ENCODE measurements at places on chromosomes 16 and 17. TPM values are rescaled to one million over a fixed set of nuclear protein-coding genes. Genes with fewer than 3 reads are reported as not detected.

DNA sequence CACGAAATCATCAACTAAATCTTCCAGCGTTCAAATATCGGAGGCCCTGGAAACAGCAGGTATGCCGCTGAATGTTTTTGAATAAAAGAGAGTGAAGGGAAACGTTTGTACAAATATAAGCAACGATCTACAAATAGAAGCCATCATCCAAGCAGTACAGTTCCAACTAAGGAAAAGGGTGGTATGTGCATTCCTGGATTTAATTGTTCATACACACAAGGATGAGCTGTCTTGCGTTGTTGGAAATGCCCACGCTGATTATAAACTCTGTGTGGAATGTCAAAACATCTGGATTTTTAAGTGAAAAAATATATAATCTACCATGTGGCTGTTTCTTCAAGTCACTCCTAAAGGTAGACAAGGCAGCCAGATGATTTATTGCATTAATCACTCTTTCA is 191.8 kb upstream of the HSBP1 start:
- no peak for DNase-seq

ALOX12B gene
- not detected for total RNA-seq

DNA sequence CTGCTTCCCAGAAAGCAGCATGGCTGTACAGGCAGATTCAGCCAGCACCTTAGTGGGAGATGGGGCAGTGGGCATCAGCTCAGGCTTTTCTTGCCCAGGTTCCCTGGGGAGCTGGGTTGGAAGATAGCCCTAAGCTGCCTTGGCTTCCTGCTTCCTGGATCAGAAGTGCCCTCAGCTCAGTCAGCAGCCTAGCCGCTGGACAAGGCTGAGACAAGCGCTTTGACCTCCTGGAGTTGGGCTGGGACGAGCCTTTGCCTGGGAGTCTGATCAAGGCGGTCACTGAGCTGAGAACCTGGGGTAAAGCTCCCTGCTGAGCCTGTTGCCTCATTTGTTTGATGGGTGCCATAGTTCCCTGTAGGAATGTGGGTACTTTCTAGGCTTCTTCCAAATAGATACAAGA is 190.0 kb downstream of the RAB11FIP4 start:
- DNase-seq: peak; percentile 94

DNA sequence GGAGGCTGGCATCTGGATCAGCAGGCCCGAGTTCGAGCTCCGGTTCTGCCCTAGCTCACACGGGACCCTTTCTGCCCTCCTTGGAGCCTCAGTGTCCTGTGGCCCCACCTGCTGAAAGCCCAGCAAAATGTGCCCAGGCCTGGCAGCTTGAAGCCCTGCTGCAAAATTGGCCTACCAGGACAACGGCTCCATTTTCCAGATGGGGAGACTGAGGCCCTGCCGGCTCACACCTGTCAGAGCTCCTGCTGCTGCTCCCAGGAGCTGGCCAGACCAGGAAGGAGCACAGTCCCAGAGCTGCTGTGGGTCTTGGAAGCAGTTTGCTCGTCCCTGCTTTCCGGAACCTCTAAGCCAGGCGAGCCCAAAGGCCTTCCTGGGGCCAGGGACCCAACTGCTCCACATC is 17.4 kb downstream of the ZNF469 start:
- DNase-seq: no peak

GRCh38 chr16:88069397-88070168 is 118.3 kb downstream of the BANP start:
- no peak for DNase-seq

ACAP1 gene
- total RNA-seq: not detected

- DNase-seq: no peak
Measured at GRCh38 chr17:82449883-82450356, 632 bp downstream of the CYBC1 start.

GRCh38 chr17:60557805-60558204 is 31.8 kb upstream of the APPBP2 start:
- no peak for DNase-seq

DNA sequence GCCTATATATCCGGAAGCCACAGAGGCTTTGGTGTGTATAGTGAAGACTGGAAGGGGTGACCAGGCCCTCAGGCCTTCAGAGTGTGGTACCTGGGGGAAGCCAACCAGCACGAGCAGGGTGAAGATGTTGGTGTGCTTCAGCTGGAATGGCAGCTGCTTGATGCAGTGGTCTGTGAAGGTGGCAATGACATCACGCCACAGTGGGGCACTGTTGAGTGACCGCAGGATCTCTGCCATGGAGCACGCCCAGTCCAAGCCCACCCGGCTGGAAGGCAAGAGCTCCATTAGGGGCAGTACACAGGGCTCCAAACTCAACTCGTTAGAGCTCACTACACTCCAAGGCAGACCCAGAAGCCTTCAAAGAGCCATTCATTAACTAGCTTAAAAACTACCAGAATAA is 68.5 kb upstream of the ATP2A3 start:
- DNase-seq: no peak

ZC3H18 gene
- total RNA-seq: 10.9 TPM

LPO gene
- total RNA-seq: not detected
